PC-3 (cell line): ENCODE measurements at places on chromosomes 16 and 17.

DNA sequence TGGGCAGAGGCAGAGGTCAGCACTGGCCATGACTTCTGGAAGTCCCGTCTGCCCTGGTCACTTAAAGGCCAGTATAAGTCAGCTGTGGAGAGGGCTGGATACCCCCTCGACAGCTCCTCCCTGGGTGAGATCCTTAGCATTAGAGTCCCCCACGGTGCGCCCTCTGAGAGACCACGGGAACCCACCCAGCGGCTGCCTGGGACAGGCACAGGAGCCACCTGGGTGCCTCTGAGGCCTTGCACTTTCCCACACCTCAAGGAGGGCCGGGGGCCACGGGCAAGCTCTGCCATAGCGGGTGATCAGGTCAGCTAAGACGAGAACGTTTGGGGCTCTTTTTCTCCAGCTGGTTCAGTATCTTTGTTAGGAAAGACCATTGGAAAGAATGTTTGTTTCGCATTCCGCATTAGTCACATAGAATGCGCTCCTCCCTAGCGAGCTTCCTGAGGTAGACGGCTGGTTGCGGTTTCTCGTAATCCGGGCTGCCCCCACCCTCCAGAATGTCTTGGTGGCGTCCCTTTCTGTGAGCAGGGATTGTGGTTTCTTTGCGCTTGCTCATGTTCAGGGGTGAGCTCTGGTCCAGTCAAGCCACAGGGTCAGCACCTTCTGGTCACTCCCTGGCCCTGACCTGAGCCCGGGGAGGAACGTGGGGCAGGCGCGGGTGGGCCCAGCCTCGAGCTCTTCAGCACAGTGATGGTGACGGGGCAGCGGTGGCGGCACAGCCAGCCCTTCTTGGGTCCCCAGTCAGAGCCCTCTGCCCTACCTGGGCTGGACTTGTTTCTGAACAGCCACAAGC lies 25.2 kb downstream of the NME3 start:
- peak; percentile 4 for DNase-seq

DNA sequence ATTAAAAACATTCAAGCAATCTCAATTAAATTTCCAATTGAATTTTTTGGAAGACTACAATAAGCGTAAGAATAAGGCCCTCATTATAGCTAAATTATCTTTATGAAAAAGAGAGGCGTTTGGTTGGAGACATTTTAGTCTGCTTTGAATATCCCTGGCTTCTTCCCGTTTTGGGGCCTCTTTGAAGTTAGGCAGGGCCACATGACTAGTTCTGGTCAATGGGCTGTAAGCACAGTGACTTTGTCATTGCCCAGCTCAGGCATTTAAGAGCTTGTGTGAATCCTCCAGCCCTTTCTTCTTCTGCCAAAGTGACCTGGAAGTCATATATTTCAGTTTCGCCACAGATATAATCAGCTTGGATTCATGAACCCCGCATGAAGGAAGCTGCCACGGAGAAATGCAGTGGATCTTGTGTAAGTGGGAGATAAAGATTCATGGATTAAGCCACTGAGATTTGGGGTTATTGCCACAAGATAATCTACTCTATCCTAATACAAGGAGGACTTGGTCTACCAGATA lies 21.7 kb upstream of the UBTF start:
- no peak for DNase-seq

DNA sequence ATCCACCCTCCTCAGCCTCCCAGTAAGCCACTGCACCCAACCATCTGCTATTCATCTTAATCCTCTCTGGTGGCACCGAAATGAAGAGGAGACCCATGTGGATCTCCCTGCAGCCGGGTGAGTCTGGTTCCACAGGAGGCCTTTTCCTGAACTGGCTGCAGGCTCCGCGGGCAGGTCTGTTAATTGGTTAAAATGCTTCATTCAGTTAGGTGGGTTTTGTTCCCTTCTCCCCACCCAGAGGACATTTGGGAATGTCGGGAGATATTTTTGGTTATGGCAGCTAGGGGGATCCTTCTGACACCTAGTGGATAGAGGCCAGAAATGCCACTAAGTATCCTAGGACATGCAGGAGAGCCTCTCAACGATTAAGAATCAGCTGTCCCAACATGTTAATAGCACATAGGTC lies 16.7 kb downstream of the C16orf54 start:
- peak; percentile 50 for DNase-seq

GRCh38 chr16:22375117-22375962 lies 921 bp upstream of the CDR2 start:
- DNase-seq = no peak

GRCh38 chr17:40326832-40327199 lies 17.8 kb downstream of the RARA start:
- DNase-seq = no peak

GRCh38 chr17:2282297-2282873 lies 21.2 kb downstream of the SMG6 start:
- peak; percentile 70 for DNase-seq

GRCh38 chr17:4001048-4001590 lies 36.9 kb upstream of the ATP2A3 start:
- DNase-seq = no peak

- no peak for DNase-seq
Measured at GRCh38 chr17:78154903-78155811, 9.0 kb downstream of the C17orf99 start.

DNA sequence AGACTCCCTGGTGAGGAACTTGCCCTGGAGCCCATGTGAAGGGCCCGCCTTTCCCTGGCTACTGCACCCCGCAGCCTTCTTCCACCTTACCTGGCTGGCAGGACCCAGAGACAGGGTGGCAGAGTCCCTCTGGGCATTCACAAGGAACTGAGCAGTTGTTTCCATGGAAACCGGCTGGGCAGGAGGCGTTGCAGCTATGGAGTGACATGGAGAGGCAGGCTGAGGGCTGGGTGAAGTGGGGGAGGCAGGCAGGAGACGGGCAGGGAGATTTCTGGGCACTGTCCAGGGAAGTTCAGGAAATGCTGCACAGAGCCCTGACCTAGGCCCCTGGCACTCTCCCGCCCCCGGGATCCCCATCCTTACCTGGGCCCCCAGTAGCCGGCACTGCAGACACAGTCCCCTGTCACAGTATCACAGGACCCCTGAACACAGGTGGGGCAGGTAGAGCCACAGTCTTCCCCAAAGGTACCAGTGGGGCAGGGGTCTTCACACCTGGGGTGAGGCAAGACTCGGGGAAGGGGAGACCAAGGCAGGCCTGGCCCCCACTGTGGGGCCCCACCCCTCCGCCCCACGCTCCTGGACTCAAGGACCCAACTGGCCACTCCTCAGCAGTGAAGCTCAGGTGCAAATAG lies 5.9 kb downstream of the SCARF1 start:
- no peak for DNase-seq

DNA sequence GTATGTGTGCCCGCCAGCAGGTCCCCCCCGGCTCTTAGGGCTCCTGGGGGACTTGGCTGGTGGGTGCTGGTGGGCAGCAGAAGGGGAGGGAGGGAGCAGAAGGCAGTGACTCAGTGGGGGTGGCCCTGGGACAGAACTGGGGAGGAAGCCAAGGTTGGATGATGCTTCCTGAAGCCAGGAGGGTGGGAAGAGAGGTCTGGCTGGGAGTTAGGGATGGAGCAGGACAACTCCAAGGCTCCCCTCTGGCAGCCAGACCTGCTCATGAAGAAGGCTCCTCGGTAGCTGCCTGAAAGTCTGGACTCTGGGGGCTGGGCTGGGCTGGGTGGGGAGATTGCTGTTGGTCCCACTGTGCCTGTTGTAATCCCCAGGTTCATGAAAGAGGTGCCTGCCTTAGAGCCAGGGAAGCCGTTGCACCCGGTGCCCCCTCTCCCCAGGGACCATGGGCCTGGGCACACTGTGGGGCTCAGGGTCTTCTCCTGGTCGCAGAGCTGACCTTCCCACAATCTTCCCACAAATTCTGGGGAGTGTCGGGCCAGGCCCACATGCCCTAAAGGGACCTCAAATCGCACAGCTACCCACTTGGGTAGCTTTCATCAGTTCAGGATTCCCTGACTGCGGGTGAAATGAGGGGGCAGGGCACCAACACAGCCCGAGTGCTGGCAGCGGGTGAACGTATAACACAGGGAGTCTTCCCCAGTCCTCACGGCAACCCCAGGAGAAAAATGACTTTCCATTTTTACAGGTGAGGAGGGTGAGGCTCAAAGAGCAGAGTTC lies 1.1 kb upstream of the PLEKHG4 start:
- peak; percentile 72 for DNase-seq

GRCh38 chr17:52823155-52823554 lies 664.6 kb upstream of the CA10 start:
- no peak for DNase-seq

DNA sequence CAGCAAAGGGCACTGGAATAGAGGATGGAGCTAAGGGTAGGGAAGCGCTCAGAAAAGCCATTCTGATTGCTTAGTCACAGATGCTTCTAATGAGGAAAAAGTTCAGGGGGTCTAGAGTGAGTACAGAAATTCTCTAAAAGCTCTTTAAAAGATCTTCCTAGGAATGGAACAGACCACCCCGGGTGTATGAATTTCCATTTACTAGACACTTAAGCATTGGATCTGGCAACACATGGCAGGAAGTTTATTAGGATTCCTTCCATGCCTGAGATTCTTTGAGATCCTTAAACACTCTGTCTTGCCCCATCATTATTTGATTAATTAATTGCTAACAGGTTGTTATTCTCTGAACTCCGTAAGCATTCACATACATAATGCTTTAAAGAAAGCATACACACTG lies 8.5 kb downstream of the KRTAP9-7 start:
- DNase-seq = no peak

- no peak for DNase-seq
Measured at GRCh38 chr17:54784305-54784704, 116.3 kb upstream of the TOM1L1 start.

DNA sequence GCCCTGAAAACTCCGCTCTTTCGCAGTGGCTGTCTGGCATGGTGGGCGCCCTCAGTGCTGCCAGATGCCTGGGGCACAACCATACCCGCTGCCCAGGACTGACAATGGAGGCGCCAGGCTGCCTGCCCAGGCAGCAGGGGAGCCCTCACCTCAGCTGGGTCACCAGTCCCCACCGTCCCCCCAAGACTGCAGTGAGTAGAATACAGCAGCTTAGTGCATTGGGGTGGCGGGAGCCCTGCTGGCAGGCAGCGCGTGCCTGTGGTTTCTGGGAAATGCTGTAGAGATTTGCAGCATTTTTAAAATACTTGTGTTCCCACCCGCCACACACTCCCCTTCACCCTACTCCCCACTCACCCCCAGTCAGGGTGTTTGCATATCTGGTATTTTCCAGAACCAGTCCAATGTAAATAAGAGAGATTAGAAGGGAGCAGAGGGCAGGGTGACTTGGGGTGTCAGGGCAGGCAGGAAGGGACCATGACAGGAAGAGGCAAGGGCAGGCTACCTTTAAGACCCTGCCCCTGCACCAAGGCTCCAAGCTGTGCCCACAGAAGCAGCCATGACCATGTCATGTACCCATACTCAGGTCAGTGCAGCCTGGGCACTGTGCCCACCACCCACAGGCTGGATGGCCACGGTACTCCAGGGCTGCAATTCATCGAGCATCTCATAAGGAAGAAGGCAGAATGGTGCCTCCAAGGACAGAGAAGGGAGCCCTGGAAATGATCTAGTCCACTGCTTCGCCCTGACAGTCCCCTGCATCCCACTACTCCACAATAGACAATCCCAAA lies 21.5 kb downstream of the MYO18A start:
- DNase-seq = no peak

- no peak for DNase-seq
Measured at GRCh38 chr17:60447375-60447774, 25.1 kb downstream of the CHCT1 start.

DNA sequence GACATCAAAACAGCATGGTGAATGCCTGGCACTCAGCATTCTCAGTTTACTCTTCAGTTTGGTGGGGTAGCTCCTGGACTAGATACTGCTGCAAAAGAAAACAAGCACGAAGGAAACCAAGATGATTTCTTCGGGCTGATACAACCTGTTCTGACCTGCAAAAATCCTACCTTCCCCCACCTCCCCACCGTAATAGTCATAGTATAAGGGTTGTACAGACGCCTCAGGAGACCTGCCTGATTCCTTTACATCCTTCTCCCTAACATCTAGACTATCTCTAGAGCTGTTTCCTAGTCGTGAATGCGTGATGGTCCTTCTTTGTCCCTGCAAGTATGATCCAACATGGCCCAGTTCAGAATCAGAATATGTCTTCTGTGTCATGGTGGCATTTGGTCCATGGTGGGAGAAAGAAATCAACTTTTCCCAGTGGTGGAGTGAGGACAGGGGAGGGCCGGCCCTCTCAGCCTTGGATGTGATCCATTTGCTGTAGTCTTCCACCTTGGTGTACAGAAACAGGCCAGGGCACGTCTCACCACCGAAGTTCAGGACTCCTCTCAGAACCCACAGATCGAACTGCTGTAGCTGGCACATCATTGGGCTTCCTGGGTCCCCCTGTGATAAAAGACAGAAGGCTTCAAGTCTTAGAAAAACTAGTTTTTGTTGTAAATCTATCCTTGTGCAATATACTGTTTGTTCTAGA lies 14.5 kb downstream of the PRSS54 start:
- DNase-seq = no peak

DNA sequence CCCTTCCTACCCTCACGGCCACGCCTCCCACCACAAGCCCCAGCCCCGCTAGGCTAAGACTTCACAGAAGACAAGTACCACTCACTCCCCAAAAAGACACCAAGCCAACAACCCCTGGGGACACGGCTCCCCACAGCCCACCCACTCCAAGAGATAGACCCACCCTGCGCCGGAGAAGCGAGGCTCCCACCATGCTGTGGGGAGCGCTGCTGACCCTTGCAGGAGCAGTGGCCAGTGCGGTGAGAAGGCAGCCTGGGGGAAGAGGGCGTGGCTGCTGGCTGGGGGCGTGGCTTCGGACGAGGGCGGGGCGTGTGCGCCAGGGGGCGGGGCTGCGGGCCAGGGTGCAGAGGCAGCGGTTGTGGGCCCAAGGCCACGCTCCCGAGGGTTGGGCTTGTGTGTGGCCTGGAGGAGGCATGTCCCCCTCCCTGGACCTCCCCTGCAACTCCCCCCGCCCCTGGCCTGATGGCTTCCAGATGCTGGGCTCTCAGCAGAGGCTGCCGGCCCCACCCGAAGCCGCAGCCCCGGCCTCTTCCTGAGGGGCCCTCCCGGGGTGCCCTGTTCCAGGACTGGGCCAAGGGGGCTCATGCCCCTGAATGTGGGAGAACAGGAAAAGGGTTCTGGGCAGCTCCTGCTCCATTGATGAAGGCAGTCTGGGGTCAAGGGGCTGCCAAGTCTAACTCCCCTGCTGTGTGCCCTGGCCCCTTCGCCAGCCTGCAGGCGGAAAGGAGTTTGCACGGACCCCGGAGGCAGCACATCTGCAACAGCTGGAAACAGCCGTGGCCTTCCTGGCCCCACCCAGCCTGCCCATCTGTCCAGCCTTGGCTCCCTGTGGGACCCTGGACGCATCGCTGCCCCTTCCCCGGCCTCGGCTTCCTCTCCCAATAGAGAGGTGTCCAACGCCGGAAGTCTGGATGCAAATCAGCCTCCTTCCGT lies 9.1 kb downstream of the TFAP4 start:
- no peak for DNase-seq
